HAP-1 (cell line): ENCODE measurements at places on chromosomes 16 and 17.

GRCh38 chr17:45917081-45917480 lies 22.7 kb downstream of the MAPT start:
- DNase-seq = no peak

DNA sequence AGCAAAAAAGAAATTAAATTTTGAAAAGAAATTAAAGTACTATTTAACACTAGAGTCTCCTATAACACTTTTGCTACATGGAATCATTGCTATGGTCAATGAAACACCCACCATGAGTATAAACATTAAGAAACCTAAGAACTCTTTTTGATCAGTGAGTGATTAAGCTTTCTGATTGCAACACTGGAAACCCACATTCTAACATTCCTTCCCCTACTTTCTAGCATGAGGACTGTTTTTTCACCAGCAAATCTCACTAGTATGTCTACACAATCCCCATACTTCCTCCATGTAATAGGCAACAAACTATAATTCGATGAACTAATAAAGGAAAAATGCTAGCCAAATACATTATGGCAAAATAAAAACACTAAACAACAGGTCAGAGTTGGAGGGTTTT lies 54.7 kb downstream of the SKAP1 start:
- DNase-seq = no peak

DNA sequence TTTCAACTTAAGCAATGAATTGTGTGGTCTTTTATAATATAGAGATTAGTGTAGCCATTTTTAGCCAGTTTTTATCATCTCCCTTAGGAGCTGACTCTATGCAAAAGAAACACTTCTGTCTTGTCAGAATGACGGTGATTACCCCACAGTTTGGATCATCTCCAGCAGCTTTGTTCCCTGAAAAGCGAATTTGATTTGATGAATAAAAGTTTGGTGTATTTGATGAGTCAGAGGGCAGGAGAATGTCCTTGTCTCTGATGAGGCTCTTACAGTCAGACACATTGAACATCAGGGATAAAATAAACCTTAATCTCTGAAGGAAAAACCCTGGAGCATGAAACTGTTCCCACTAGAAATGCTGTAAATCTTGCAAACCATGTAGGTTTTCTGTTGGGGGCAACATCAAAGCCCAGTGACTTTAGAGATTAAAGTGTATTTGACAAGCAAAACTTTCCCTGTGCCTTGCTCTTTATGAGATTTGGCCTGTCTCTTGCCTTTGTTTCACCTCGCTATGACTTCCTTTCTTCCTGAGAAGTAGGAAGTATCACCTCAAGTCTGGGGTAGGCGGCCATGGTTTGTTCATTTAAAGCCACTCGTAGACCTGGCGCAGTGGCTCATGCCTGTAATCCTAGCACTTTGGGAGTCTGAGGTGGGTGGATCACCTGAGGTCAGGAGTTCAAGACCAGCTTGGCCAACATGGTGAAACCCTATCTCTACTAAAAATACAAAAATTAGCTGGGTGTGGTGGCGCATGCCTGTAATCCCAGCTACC lies 209.3 kb downstream of the FTO start:
- DNase-seq = peak; percentile 69

DNA sequence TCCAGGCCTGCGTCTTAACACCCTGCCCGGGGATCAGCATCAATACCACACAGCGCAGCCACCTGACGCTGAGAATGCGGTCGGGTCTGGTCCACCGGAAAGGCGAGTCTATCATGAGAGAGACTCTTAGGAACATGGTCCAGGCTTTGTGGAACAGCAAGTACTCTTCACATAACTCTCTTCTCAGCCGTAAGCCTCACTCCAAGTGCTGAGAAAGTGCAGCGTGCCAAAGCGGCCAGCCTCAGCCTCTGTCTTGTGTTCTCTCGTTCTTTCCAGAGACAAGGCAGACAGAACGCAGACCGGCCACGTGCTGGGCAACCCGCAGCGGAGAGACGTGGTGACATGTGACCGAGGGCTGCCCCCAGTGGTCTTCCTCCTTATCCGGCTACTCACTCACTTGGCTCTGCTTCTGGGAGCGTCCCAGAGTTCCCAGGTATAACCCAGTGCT lies 34.4 kb upstream of the ENDOV start:
- no peak for DNase-seq
